NCI-H1048 (cell line): ENCODE measurements at places on chromosomes 16 and 17.

GRCh38 chr16:87165151-87165550 is 152.0 kb downstream of the C16orf95 start:
- DNase-seq = no peak

DNA sequence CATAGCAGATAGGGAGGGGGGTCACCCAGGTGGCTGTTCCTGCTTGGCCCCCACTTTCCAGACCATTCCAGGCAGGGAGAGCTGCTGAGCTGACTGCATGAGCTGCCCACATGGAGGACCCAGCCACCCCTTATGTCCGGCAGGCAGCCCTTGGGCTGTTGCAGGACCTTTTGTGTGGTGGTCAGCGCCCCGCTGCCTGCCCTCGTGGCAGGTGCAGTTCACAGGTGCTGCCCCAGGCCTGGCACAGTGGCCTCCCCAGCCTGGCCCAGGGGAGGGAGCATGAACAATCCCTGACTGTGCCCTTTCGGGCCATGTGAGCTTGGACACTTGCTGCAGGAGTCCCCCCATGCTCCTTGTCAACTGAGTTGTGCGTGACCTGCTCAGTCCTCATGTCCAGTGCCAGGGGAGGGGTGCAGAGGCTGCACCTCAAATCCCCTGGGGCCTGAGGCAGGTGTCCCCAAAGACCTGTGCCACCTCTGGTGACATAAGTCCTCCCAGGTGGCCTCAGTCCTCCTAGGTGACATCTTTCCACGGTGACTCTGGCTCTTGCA is 8.6 kb downstream of the TBC1D26 start:
- no peak for DNase-seq

DNA sequence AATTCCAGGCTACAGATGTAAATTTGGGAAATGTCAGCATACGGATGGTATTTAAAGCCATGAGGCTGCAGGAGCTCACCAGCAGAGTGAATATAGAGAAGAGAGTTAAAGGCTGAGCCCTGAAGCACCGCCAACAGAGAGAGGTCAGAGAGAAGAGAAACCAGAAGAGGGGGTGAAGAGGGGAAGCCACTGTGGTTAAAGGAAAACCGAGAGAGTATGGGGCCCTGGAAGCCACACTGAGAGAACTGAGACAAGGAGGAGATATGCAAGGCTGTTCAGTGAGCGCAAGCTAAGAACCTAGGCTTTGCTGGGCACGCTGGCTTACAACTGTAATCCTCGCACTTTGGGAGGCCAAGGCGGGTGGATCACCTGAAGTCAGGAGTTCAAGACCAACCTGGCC is 24.6 kb downstream of the COPRS start:
- DNase-seq = no peak

- DNase-seq = no peak
These were observed 360.9 kb downstream of the GRIN2A start for GRCh38 chr16:9821331-9821730.

DNA sequence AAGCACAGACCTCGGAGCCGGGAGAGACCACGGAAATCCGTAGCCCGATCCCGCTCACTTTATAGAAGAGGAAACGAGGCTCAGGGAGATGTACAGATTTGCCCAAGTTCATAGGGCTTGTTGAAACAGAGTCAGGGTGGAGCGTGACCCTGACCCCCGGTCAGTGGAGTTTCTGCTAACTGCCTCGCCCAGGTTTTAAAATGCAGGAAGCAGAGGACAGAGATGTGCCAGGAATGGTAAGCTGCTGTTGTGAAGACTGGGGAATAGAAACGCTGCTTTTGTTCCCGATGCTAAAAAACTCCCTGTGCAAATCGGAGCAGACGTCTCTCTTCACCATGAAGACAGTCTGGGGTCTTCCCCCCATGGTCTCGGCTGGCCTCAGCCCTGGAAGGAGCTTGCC is 403.0 kb downstream of the SEC14L1 start:
- DNase-seq = no peak

DNA sequence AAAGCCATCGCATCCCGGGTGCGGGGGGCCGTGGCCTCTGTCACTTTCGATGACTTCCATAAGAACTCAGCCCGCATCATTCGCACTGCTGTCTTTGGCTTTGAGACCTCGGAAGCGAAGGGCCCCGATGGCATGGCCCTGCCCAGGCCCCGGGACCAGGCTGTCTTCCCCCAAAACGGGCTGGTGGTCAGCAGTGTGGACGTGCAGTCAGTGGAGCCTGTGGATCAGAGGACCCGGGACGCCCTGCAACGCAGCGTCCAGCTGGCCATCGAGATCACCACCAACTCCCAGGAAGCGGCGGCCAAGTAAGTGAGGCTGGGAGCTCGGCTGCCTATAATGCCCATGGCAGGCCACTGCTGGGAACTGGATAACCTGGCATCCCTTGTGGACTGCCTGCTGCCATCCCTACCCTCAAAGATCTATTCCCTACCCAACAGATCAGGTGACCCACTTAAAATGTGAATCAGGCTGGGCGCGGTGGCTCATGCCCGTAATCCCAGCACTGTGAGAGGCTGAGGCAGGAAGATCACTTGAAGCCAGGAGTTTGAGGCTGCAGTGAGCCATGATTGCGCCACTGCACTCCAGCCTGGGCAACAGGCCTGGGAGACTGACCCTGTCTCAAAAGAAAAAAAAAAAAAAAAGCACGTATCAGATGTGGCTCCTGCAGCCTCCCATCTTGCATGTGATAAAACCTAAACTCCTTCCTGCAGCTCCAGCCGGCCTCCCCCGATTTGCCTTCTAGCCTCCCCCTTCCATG is 18.3 kb downstream of the CDIPT start:
- DNase-seq = no peak

DNA sequence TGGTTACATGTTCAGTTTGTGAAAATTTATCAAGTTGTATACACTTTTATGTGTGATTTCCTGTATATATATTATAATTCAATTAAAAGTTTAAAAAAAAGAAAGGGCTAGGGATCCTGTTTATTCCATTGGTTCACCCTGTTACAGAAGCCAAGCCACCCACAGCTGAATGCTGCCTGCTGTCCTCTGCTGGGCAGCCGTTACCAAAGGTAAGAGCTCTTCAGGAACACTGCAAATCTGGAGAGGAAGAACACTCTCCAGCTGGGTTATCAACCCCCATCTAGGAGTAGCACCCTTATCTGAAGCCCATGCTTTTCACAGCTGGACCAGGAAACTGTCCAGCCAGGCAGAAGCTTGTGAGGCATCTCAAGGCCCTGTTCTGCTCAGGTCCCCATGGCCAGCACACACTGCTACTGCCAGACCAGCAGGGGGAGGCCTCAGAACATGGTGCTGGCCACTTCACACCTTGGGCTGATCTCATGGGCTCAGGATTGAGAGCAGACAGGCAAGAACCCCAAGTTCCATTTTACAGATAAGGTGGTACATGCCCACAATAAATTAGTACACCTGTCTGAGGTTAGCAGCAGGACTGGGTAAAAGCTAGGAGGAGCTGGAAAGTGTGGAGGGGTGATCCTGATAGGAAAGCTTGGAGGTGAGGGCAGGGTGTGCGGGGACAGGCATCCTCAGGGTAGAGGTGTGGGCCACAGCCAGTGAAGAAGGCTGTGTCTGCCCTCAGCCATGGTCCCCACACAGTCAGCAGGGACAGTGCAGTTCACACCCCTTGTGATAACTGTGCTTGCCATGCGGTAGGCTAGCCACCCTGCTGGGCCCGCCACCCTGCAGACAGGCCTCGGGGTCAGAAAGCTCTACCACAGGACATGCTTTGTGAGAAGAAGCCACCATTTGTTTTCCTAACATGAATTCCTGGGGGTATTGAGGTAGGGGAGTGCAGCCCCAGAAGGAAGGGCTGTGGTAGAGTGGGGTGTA is 54.3 kb upstream of the SREBF1 start:
- DNase-seq = no peak

GRCh38 chr17:82287868-82288801 is 14.6 kb upstream of the CSNK1D start:
- DNase-seq = no peak

- DNase-seq = no peak
These were observed 19.8 kb upstream of the PIK3R6 start for GRCh38 chr17:8887301-8887700.

GRCh38 chr17:72365857-72366414 is 245.1 kb downstream of the SOX9 start:
- DNase-seq = no peak

DNA sequence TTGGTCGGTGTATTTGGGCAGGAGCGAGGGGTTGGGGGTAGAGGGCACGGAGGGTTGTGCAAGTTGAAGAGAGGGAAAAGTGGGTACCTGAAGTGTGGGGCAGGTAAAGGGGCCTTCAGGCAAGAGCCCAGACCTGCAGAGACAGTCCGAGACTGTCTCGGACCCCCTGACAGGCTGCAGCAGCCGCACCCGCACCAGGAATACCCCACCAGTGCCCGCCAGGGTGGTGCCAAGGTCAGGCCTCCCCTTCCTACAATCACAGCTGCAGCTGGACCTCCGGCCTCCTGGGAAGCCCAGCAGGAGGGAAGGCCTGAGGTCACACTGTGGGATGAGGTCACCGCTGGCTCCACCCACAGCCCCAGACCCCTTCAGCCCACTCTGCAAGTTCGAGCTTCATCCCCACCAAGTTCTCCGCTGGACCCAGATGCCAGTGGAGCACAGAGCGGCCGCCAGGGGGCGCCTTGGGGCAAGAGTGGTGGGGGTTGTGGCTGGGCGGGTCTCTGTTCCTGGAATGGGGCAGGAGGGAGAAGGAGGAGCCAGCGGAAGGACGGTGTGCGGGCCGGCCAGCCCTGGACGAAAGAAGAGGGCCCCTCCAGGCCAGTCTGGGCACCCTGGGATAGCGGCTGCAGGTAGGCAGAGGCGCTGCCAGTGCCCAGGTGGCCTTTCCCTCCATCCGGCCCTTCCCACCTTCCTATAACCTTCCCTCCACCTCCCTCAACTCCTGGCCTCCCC is at the start of gene HSD3B7:
Gene HSD3B7, plus strand, starts transcription at position 539 of the 732 bp plus-strand sequence. CDS start 452 bp downstream, outside the sequence.
- DNase-seq = peak; percentile 23

- no peak for DNase-seq
These were observed 162.7 kb upstream of the CIBAR2 start for GRCh38 chr16:85274924-85275323.

DNA sequence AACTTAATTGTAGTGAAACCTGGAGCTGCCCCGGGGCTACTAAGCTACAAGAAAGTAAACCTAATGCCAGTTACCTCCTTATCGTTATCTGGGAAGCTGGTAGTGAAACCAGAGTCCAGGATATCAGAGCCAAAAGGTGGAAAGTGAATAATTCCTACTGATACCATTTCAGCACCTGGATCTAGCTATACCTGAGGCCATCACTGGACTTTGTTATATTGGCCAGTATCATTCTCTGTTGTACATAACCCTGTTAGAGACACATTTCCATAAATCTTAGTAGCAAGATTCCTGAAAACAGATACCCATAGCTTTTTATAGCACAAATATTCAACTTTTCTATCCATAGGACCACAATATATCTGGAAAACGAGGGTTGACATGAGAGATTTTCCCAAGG is 538.0 kb downstream of the GRIN2A start:
- no peak for DNase-seq

DNA sequence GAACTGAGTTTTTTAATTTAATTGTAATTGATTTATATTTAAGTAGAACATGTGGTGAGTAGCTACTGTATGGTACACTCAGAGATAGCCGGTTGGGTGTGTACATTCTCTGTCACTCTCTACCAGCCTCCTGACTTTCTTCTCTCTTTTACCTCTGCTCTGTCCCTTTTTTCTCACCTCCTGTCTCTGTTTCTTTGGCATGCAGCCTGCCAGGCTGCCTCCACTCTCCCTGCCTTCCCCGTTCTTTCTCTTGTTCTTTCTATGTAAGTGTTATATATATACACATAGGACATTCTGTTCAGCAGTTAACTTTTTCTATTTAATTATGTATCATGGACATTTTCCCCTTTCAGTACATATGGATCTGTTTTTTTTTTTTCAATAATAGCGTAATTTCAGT is 50.8 kb downstream of the MRTFB start:
- DNase-seq = no peak

DNA sequence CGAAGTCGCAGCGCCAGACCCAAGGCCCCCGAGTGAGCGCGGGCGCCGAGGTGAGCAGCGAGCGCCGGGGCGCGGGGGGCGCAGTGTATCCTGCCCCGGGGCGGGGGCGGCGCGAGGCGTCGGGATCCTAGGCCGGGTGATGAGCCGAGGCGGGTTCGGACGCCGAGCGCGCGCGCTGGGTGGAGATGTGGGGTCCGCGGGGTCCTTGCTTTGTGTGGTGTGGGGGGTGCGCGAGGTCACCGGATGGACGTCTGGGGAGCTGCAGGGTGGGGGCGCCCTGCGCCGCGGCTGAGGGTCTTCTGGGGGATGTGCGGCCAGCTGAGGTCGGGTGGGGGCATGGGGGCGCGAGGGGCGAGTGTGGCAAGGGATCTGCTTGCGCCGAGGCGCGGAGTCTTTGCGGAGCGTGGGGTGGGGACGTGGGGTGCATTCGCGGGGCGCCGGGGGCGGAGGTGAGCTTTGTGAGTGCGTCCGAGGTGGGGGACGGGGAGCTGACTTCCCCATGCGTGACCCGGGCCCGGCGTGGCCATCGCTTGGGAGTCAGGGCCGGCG is 560 bp downstream of the RAI1 start:
- no peak for DNase-seq

- DNase-seq = no peak
These were observed 3.3 kb upstream of the NOTUM start for GRCh38 chr17:81964081-81964849.

DNA sequence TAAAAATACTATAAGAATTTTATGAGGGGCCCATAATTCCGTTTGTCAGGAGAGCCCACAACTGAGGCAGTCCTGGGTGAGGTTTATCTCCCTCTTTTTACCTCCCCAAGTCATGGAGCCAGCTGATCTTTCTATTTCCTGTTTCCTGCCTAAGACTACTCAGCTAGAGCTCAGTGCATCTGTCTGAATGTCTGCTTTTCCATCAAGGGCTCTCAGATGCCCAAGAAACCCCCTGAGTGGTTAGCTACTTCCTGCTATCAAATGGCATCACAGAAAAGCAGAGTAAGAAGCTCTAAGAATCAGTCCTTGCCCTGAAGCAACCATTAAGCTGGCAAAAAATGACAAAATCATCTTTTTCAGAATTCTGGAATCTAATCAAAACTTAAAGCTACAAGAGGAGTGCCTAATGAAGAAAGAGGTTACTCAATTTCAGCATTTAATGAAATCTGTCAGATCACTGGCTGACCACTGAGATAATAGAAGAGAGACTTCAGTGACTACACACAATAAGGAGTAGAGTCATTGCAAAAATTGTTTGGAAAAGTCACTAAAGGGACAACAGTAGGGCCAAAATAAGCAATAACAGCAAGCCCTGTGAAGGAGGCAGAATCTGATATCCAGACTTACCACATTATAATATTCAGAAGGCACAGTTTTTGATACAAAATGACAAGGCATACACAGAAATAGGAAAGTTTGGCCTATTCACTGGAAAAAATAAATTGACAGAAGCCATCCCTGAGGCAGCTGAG is 150.1 kb downstream of the CYB561 start:
- no peak for DNase-seq

GRCh38 chr17:47870056-47870455 is 19.1 kb upstream of the SP6 start:
- DNase-seq = no peak

- no peak for DNase-seq
These were observed 4.0 kb downstream of the ZFHX3 start for GRCh38 chr16:73043828-73044467.

GRCh38 chr17:41528959-41529353 is 848 bp upstream of the KRT19 start:
- DNase-seq = no peak
